Hippocampal formation (tissue), 2 donors: ENCODE measurements at places on chromosomes 6 and 20.

DNA sequence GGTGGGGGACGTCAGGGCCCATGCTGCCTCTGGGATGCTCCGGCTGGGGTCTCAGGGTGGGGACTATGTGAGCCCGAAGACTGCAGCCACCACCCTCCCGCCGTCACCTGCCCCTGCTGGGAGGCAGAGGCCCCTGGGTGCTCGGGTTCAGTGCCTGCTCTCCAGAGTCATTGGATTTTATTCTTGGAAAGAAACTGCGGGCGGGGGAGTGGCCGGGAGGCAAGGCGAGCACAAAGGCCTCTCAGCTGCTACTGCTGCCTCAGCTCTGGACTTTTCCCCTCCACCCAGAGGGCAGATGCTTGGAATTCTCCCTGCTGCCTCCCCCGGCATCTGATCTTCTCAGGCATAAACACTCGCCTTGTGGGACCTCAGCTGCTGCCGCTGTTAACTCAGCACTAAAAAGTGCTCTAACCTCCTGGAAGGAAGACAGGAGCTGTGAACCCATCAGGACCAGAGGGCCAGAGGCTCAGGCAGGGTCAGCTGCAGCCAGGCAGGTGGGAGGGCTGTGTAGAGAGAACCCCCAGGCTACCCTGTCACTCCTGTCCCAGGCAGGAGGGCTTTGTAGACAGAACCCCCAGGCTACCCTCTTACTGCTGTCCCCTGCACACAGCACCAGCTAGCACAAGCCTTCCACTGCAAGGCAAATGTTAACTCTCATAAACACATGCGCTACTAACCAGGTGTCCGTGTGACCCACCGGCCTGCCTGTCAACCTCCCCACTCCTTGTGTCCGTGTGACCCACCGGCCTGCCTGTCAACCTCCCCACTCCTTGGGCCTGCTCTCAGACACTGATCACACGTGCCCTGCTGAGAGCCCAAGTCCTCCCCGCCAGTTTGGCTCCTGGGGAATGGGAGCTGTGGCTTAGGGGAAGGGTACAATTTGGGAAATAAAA, 9.4 kb upstream of the FRMD1 start:
- no peak for DNase-seq

DNA sequence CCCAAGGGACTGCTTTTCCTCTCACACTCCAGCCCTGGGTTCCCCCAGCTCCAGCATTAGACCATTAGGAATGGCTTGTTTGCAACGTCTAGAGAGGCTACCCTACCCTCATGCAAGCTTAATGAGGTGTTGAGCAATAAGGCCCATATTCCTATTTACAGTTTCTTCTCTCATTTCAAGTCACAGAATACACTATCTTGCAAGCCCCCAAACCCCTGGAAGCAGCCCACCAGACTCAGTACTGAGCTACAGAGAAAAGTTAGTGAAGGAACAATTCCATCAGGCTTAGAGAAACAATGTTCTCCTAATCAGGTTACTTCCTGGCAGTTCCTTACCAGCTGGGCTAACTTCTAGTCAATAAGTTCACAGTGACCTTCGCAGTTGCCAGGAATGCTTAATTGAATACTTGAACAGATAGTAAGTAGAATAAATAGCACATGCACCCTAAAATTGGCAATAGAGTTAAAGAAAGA, 606.5 kb upstream of the NOX3 start:
- no peak for DNase-seq

GRCh38 chr6:1667012-1667804, 57.5 kb downstream of the FOXC1 start:
- no peak for DNase-seq

DNA sequence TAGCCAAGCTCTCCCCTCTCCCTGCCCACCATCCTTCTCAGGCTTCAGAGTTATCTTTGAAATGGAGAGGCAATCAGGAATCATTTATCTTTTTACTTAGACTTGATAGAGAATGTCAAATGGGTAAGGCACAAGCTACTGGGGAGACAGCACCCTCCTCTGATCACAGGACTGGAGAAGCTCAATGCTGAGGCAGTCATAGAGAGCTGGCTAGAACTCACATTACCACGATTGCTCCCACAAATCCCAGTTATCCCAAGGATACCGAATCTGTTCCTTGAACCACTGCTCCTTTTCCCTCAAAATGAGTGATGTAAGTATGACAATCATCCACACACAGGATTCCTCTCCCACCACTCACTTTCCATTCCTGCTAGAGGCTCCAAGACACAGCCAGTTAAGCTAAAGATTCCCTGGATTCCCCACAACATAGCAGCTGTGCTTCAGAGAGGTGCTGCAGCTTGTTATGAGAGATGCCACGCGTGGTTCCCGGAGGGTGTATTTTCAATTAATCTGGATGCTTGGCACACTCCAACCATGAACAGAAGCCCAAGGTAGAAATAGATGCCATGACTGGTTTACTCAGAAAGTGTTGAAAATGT, 96.2 kb upstream of the VGLL2 start:
- DNase-seq: no peak

- DNase-seq: no peak
These were observed 239.1 kb downstream of the THBS2 start for GRCh38 chr6:169014211-169015197.

- no peak for DNase-seq
These were observed 42.4 kb upstream of the PLN start for GRCh38 chr6:118505656-118506055.

DNA sequence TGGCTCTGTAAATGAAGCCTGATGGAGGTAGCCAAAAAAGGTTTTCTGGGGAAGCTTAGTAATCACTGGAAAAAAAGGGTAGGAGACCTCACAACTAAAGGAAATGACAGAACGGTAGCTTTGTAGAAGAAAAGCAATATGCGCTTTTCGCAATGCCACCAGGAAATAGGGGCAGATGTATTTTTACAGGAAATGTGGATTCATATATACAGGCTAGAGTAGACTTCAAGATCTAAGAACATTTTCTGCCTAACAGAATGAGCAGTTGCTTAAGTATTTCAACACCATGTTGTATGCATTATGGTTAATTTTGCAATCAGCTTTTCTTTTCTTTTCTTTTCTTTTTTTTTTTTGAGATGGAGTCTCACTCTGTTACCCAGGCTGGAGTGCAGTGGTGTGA, 219.6 kb downstream of the CD83 start:
- DNase-seq: no peak

DNA sequence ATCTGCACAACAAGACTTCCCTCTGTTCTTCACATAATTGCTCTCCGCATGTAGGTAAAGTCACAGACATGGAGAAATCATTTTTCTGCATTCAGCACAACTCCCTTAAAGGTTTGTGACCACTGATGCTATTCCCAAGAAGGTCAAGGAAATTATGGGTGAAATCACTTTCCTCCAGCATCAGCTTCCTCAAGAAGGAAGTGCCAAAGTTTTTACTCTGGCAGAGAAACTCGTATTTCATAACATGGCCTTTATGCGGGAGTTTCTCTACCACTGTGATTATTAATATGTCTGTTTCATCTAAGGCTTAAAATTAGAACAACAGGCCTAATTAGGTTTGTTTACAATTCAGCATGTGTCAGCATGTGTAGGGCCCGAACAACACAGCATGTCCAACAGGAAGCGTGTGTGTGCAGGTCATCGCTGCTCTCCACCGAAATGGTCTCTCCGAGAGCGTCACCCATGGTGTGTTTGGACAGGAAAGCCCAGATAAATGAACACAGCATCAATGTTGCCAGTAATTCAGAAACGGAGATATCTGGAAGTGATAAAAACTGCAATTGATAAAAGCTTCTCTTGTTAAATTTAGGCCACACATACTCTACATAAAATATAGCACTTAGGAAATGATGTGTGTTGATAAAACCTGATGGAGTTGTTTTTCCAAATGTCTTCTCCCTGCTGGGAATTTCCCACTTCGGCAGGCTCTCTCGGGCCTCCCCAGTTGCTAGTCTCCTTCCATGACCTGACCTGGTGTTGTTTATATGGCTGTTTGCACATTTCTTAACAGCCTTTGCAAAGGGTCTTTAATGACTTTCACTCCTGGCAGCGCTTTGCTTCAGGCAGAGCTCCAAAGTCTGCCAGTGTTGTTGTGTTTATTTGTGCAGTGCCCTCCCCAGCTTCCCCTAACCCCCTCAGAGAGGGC, 265.1 kb upstream of the CEP162 start:
- no peak for DNase-seq

DNA sequence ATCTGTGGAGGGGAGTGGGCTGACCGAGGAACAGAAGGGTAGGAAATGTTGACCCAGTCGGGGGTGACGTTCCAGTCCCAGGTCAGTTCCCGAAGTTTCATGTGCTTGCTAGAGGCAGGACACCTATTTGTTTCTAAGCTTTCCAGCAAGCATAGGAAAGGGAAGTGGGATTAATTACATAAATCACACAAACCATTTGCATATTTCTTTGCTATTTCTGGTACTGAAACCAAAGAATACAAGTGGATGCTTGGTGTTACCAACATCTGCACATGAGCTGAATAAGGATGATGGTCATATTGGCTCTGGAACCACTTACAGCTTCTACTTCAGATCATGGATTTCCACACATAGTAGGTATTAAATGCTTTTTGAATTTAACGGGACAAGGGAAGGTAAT, 546.5 kb downstream of the PRKN start:
- DNase-seq: no peak

- no peak for DNase-seq
These were observed 24.7 kb downstream of the GJA1 start for GRCh38 chr6:121460170-121460569.

- DNase-seq: no peak
These were observed 32.3 kb upstream of the SCUBE3 start for GRCh38 chr6:35181308-35181932.

- DNase-seq: peak; percentile 42
These were observed 3.9 kb downstream of the SYNJ2 start for GRCh38 chr6:157985378-157986155.

DNA sequence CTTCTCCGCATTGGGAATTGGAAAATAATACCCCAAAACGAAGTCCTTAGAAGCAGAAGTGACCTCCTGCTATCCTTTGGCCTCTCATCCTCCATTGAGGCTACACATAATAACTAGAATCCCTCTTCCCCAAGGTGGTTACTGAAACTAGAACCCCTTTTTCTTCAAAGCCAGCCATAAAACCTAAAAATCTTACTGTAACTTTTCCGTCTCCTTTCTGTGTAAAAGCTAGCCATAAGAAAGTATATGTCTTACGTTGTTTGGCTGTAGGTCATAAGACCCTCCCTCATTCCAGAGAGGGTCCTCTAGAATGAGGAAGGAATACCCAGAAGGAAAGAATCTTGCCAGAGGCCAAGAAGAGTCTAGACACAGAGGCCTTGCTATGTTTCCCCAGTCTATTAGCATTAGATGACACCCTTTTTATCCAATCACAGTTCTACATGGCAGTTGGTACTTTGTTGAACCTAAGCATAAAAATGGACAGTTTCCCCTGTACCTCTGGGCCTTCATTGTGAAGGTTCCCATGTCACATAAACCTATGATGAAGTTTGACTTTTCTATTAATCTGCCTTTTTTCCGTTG, 133.9 kb upstream of the BTN3A2 start:
- DNase-seq: no peak

- no peak for DNase-seq
These were observed 157.5 kb downstream of the RFPL4B start for GRCh38 chr6:112504621-112505020.

GRCh38 chr6:21872749-21873148, 279.2 kb downstream of the SOX4 start:
- no peak for DNase-seq

DNA sequence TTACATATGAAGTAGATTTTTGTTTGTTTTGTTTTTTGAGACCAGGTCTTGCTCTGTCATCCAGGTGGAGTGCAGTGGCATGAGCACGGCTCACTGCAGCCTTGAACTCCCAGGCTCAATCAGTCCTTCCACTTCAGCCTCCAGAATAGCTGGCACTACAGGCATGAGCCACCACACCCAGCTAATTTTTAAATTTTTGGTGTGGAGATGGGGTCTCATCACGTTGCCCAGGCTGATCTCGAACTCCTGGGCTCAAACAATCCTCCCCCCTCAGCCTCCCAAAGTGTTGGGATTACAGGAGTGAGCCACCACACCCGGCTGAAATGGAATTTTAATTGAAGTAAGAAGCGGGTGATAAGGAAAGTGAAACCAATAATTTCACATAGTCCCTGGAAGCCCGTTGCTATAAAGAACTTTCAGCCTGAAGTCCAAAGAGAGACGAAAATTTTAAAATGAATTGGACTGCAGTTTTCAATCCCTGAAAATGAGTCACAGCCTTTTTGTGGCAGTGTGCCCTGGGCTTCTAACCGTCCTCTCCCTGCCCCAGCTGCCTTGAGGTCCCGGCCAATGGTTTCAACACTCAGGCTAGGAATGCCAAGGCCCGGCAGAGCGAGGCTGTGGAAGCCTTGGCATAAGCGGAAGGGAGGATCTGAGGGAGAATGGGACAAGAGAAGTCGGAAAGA, 757 bp downstream of the RAET1E start:
- peak; percentile 25 for DNase-seq

DNA sequence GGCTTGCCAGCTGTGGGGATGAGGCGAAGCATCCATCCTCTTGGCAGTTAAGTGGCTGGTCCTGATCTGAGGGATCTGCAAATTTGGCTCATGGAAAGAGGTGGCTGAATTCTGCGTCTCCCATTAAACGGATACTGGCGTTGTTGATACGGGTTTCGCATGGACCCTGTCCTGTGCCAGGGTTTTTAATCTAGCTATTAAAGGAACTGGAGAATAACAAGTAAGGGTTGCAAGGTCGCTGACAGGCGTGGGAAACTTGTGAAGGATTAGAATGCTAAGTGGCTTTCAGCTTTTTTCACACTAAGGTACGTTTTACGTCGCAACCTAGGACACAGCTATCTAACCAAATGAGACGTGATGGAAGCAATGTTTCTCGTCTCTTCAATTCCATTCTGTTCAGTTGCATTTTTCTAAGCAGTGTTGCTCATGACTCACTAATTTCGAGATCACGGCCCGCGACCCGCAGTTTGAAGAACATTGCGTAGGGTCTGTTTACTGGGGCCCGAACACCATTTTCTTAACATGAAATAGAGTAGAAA, 852 bp downstream of the GMNN start:
- DNase-seq: no peak

DNA sequence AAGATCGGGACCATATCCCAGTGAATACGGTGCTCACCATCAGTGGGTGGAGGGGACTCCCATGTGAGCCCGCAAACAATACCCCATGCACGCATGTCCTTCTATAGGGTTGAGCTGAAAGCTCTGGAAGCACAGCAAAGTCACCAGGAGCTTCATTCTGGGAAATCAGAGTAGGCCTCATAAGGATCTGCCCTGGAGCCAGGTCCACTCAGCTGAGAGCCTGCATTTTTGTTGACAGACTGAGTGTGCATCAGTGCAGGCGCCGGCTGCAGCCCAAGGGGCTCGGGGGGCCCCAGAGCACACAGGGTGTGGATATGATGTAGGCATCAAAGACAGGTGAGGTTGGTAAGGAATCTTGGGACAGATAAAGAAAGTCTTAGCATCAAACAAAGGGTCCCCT, 79.8 kb upstream of the CD93 start:
- DNase-seq: no peak

DNA sequence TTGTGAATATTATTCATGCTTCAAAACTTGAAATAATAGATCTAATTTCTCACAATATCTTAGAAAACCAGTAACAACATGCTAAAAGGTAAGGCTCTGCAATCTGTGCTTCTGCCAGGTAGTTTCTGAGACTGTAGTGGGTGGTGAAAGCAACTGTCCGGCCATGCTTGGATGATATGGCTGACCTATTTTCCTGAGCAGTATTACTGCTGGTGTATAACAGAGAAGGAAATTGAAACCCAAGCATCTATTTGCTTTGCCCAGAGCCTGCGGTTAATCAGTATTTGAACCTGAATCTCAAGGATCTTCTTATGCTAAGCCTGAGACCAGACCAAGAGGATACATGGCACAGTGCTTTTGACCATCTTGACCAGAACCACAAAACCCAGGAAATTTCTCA, 563.8 kb downstream of the COL12A1 start:
- DNase-seq: no peak

GRCh38 chr6:82364087-82365015, 734 bp downstream of the TPBG start:
- DNase-seq: no peak
